ENCODE measurements at places on chromosomes 6 and 20. TPM values are rescaled to one million over a fixed set of nuclear protein-coding genes. Genes with fewer than 3 reads are reported as not detected.

GRCh38 chr20:34200023-34200422 lies 41.2 kb upstream of the ASIP start:
- DNase-seq, result no peak

GRCh38 chr20:41180599-41181333 lies 43.4 kb downstream of the PLCG1 start:
- no peak for DNase-seq

The ENPP3 gene
- total RNA-seq, result not detected

The PRRT1 gene
- not detected for total RNA-seq

The MYB gene
- 1.6 TPM for total RNA-seq

DNA sequence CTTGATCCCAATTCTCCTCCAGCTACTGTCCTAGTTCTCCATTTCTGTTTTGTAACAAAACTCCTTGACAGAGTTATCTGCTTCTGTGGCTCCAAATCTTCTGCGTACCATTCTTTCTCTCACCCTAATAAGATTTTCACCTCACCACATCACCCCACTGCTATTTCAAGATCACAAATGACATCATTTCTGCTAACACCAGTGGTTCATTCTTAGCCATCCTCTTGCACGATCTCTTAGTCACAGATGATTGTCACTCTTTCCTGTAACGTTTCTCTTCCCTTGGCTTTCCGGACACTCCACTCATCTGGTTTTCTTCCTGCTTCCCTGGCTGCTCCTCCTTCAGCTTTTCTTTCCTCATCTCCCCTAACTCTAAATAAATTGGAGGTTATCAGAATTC lies 56.8 kb upstream of the FABP7 start:
- DNase-seq, result no peak

GRCh38 chr6:10315658-10316372 lies 99.1 kb downstream of the TFAP2A start:
- no peak for DNase-seq

- DNase-seq, result no peak
Observed at GRCh38 chr20:51404297-51405060, 138.0 kb downstream of the NFATC2 start.

The FOXS1 gene
- not detected for total RNA-seq

DNA sequence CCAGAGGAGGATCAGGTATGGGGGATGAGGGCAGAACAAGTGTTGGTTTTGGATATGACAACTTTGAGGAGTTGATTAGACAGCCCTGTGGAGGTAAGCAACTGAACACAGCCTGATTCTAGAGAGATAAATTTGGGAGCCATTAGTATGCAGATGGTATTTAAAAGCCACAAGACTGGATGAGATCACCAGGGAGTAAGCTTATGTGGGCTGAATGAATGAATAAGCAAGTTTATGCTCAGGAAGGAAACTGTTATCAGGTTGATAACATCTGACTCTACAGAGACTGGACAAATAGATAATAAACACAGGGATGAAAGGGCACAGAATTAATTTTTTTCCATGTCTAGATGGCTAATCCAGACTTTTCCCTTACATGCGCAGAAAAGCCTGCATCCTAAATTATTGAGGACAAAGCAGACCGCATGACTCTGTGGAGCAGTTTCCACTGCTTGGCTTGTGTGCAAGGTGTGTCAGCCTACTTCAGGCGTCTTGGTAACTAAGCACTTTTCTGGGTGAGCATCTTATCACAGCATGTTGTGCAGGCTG lies 150.6 kb downstream of the GJA10 start:
- DNase-seq, result peak; percentile 55

- no peak for DNase-seq
Observed at GRCh38 chr6:24127316-24127715, 1.3 kb downstream of the NRSN1 start.

GRCh38 chr6:125114248-125114858 lies 39.2 kb upstream of the TPD52L1 start:
- peak; percentile 62 for DNase-seq

The RFX6 gene
- not detected for total RNA-seq

- peak; percentile 32 for DNase-seq
Observed at GRCh38 chr6:152161501-152161900, 354.0 kb downstream of the ESR1 start.

DNA sequence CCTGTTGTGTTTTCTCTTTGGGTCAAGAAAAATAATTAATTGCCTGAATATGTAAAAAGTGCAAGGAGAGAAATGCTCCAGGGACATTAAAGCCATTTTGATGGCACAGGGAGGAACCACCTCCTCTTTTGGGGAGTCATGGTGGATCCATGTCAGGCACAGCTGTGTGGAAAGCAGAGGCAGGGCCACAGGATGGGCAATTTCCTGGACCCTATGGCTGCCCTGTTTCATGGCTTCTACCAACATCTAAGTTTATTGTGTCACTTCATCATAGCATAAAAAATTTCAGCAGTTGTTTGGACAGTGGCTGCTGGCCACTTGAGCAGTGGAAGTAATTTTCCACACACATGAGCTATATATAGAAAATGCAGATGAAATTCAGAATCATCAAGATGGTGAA lies 238.2 kb downstream of the SYNE1 start:
- no peak for DNase-seq

GRCh38 chr6:127533736-127534135 lies 14.6 kb upstream of the MTCL3 start:
- DNase-seq, result no peak

DNA sequence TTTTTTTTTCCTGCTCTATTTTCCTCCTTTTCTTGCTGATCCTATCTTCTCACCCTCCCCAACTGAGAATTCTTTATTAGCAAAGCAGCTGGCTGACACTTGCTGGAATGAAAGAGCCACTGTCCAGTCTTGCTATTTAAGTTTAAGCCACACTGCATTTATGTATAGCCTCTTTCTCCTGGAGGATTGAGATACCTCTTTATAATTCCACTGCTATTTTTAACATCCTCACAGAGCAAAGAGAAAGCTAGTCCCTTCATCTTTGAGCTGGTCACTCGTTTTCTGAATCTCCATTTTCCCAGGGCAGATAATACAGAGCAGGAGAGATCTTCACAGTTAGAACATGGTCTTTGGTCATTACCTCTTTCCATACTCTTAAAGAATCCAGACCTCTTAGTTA lies 36.0 kb upstream of the EEF1A1 start:
- no peak for DNase-seq

DNA sequence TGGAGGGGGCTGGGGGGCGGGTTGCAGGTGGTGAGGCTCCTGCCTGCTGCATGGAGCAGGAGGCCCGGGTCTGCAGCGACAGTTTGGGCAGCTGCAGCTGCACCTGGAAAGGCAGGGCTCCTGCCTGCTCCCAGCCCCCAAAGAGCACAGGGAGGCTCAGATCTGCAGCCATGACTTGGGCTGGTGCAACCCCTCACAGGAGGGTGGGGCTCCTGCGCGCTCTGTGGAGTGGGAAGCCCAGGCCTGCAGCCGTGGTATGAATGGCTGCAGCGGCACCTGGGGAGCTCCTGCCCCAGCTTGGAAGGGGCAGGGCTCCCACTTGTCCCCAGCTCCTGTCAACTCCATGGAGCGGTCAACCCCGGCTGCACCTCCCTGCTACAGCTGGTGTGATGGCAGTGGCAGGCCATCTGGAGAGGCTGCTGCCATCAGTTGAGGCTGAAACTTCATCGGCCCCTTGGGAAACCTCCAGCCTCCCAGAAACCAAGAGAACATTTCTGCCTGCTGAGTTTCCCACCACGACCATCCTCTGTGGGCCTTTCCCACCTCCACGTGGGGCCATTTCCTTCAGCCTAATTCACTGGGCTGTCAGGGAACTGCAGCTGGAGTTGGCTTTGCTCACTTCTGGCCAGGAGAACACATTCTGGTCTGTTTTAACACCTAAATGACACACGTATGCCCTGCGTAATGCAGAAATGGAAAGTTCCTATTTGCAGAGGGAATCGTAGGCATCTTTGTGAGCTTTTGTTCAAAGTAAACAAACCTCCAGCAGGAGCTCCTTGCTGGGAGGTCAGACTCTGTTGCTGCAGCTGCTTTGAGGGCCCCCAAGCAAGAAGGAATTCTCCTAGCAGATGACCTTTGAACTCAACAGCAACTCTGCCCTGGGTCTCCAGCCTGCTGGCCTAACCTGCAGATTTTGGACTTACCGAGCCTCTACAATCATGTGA lies 429.0 kb downstream of the PREX1 start:
- no peak for DNase-seq

- no peak for DNase-seq
Observed at GRCh38 chr6:14635934-14636591, 518.5 kb downstream of the CD83 start.

DNA sequence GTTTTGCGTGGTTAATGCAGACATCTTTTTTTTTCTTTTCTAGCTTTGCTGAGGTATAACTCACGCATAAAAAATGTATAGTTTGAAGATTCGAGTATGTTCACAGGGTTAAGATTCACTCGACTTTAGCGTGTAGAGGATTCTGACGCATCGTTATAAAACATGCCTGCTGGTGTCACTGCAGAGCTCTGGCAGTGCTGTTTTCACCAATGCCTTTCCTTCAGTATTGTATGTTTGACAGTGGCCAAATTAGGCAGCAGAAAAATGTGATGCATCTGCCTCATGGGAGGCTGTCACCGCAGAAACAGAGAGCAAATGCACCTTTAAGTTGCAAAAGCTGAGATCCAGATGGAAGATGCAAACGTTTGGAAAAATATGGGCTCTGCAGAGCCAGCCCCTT lies 18.0 kb upstream of the SIRPB2 start:
- peak; percentile 30 for DNase-seq

GRCh38 chr6:37371154-37372083 lies 17.6 kb downstream of the RNF8 start:
- no peak for DNase-seq

The MCCD1 gene
- not detected for total RNA-seq

- no peak for DNase-seq
Observed at GRCh38 chr20:56945057-56945456, 316.0 kb downstream of the TFAP2C start.

DNA sequence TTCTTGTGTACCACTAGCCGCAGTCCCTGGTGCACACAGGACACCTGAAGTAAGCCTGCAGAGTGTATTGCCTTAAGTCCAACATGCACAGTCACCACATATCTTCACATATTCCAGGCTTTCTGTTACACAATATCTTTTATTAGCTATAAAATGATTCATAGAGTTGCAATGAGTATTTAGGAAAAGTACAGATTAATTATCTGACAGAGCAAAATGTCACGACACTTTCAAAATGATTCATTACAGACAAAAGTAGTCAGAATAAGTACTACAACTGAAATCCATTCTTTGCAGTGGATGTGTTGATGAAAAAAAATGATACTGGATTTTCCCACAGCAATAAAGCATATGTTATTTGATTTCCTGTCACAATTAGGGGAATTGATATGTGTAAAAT lies 199.5 kb upstream of the ASCC3 start:
- peak; percentile 66 for DNase-seq

The SAMHD1 gene
- 12.6 TPM for total RNA-seq

The RALGAPB gene
- total RNA-seq, result 21.4 TPM

The SLC25A27 gene
- total RNA-seq, result 2.1 TPM

The SLA2 gene
- not detected for total RNA-seq

DNA sequence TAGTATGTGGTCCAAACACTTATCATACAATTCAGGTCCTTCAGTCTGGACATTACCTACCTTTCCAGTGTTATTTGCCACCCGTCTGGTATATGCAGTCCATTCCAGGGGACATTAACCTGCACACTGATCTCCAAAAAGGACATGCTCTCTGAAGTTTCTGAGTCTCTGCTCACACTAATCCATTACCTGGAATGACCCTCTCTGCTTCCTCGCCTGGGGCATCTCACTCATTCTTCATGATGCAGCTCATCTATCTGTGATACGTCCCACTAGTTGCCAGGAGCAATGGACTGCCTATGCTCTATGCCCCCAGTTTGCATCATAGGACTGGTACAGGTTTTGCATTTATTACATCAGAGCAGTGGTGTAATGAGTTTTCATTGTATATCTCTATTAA lies 5.9 kb upstream of the TUBB2B start:
- DNase-seq, result no peak

DNA sequence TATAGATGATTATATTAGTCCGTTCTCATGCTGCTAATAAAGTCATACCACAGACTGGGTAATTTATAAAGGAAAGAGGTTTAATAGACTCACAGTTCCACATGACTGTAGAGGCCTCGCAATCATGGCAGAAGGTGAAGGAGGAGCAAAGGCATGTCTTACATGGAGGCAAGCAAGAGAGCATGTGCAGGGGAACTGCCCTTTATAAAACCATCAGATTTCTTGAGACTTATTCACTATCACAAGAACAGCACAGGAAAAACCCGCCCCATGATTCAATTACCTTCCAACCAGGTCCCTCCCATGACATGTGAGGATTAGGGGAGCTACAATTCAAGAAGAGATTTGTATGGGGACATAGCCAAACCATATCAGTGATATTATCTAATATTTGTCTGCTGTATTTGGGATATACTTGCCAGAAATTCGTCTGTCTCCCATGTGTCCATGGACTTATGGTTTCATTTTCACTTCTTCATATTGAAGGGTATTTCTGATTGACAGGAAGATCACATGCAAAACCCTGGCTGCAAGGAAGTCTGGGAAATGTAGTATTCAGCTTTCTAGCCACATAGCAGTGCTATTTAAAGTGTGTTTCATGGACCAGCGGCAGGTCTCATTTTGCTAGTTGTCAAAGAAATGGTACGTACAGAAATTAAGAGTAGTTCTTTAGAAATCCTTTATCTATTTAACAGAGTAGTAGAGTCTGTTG lies 50.5 kb upstream of the PAK5 start:
- peak; percentile 10 for DNase-seq

DNA sequence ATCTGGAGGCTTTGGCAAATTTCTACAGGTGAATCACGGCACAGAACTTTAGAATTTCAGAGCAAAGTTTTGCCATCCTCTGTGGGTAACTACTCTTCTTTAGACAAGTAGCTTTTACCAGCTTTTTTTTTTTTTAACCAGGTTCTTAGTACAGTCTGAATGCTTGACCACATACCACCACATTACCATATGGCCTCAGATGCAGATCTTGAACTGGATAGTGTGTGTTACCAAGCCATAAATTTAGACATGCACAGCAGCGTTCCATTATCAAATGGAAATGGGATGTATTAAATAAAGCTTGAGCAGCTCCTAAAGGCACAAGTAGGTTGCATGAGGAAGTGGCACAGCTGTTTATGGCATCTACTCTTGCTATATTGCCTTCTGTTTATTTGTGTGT lies 38.3 kb upstream of the PRSS16 start:
- DNase-seq, result no peak

- DNase-seq, result no peak
Observed at GRCh38 chr6:156928972-156929371, 151.8 kb downstream of the ARID1B start.

The SPACA1 gene
- not detected for total RNA-seq

DNA sequence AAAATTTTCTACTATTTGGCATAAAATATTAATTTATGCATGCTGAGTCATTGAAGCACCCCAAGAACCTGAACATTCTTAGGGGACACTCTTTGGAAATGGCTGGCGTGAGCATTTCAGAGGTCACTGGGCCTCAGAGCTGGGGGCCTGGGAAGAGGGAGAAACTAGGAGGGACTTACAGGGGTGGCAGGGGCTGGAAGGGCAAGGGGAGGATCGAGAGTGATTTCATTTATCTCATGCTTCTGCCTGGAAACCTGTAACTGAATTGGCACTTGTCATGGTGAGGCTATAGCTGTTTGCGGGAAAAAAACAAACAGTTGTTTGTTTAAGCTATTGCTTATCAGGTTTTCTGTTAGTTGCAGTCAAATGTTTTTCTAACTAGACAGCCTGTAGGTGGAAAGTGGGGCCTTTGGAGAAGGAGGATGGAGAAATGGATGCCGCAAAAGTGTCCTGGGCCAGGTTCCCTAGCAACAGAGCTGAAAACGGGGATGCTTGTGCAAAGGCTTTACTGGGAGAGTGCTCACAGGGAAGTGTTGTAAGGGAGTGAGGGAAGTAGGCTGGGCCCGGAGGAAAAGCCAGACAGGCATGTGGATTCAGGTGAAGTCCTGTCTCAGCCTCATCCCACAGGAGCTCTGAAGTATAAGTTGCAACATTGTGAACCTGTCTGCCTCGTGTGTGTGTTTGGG lies 36.4 kb upstream of the KAT14 start:
- no peak for DNase-seq

Measured in LHCN-M2 (cell line).